ENCODE measurements at places on chromosomes 6 and 20. TPM values are rescaled to one million over a fixed set of nuclear protein-coding genes. Genes with fewer than 3 reads are reported as not detected.

Gene COL21A1
- total RNA-seq, result not detected

Gene FOXC1
- 0.17 TPM for total RNA-seq

Gene ZNF831
- 8.2 TPM for total RNA-seq

Gene LSM2
- 122 TPM for total RNA-seq

Gene IPCEF1
- total RNA-seq, result 17.6 TPM

Gene MEP1A
- total RNA-seq, result not detected

- H3K36me3 ChIP-seq, result no peaks in the 10 kb centered on the region
- H3K27ac ChIP-seq, result peak overlapping the region; percentile 13
- no peak for DNase-seq
- H3K27me3 ChIP-seq, result no peaks in the 10 kb centered on the region
- H3K4me3 ChIP-seq, result peak overlapping the region; percentile 7
- H3K4me1 ChIP-seq, result peaks cover 31% of the 10 kb centered on the region
These were observed 48.9 kb downstream of the RNASET2 start for GRCh38 chr6:166907373-166907841.

- peaks cover 53% of the 10 kb centered on the region for H3K27me3 ChIP-seq
- no peak overlapping the region for H3K27ac ChIP-seq
- peak; percentile 71 for DNase-seq
- H3K4me3 ChIP-seq, result peak overlapping the region; percentile 67
- H3K36me3 ChIP-seq, result peaks cover 1% of the 10 kb centered on the region
These were observed 1.7 kb downstream of the KCNK15 start for GRCh38 chr20:44747166-44748004.

- H3K4me3 ChIP-seq, result no peak overlapping the region
- H3K36me3 ChIP-seq, result peaks cover 1% of the 10 kb centered on the region
- no peak for DNase-seq
- H3K4me1 ChIP-seq, result no peaks in the 10 kb centered on the region
- peaks cover 3% of the 10 kb centered on the region for H3K27me3 ChIP-seq
These were observed 129.0 kb downstream of the CFAP61 start for GRCh38 chr20:20181322-20181721.

- no peak overlapping the region for H3K4me3 ChIP-seq
- peaks cover 30% of the 10 kb centered on the region for H3K4me1 ChIP-seq
- DNase-seq, result no peak
- no peak overlapping the region for H3K27ac ChIP-seq
- no peaks in the 10 kb centered on the region for H3K36me3 ChIP-seq
These were observed 212.5 kb downstream of the FOXA2 start for GRCh38 chr20:22371843-22372242.

DNA sequence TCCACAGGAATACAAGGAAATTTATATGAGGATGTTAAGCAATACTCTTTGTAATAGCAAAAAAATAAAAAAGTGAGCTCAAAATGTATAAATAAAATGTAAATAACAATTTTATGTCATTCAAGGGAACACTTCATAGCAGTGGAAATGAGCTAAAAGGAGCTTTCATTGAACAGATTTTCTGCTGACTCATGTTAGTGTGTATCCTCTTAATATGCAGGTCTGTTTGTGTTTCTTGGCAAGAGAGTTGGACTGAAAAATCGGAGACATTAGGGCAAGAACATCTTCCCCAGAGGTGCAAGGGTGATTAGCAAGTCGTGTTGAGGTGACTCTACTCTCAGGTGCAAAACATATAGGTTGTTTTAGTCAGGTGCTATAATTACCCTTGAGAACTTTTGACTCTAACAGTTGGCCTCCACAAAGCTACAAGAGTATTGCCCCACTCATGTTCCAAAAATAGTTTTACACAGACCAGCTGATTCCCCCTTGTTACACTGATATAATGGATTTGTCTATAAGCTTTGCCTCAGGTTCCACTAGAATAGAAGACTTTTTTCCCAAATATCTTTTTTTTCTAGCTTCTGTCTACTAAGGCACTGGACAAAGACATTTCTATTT, 702.9 kb downstream of the TENT5A start:
- H3K27me3 ChIP-seq, result no peaks in the 10 kb centered on the region
- H3K27ac ChIP-seq, result no peak overlapping the region
- DNase-seq, result no peak

GRCh38 chr6:30686009-30686907, at the start of gene PPP1R18:
Gene PPP1R18, minus strand, starts transcription at chr6:30686645. Its CDS starts 627 bp downstream, at chr6:30686018.
- peak; percentile 87 for DNase-seq
- H3K36me3 ChIP-seq, result peaks cover 39% of the 10 kb centered on the region
- no peaks in the 10 kb centered on the region for H3K27me3 ChIP-seq
- peak within 1 kb of the TSS; percentile 95 for H3K27ac ChIP-seq
- H3K4me3 ChIP-seq, result peak within 1 kb of the TSS; percentile 96
- H3K4me1 ChIP-seq, result peaks cover 40% of the 10 kb centered on the region

DNA sequence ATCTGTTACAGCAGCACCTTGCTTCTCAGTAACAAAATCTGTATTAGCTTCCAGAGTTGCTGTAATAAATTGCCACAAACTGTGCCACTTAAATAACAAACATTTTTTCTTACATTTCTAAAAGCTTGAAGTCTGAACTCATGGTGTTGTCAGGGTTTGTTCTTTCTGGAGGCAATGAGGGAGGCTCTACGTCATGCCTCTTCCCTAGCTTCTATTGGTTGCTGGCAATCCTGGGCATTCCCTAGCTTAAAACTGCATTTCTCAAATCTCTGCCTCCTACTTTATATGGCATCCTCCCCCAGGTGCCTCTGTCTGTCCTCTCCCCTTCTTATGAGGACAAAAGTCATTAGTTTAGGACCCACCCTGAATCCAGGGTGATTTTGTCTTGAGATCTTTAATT, 41.6 kb upstream of the TMEM244 start:
- DNase-seq, result no peak
- no peak overlapping the region for H3K4me3 ChIP-seq
- H3K4me1 ChIP-seq, result peaks cover 5% of the 10 kb centered on the region
- no peaks in the 10 kb centered on the region for H3K36me3 ChIP-seq
- no peaks in the 10 kb centered on the region for H3K27me3 ChIP-seq

GRCh38 chr6:12331951-12332749, 42.0 kb downstream of the EDN1 start:
- H3K27me3 ChIP-seq, result peaks cover 6% of the 10 kb centered on the region
- H3K4me1 ChIP-seq, result no peaks in the 10 kb centered on the region
- no peak overlapping the region for H3K27ac ChIP-seq

GRCh38 chr20:63381781-63382431, 20.8 kb upstream of the CHRNA4 start:
- no peak overlapping the region for H3K4me3 ChIP-seq
- H3K36me3 ChIP-seq, result peaks cover 10% of the 10 kb centered on the region
- H3K27me3 ChIP-seq, result peaks cover 6% of the 10 kb centered on the region
- no peak overlapping the region for H3K27ac ChIP-seq
- no peaks in the 10 kb centered on the region for H3K4me1 ChIP-seq
- DNase-seq, result peak; percentile 33

- no peaks in the 10 kb centered on the region for H3K27me3 ChIP-seq
- peaks cover 3% of the 10 kb centered on the region for H3K36me3 ChIP-seq
- H3K27ac ChIP-seq, result no peak overlapping the region
- no peaks in the 10 kb centered on the region for H3K4me1 ChIP-seq
- H3K4me3 ChIP-seq, result no peak overlapping the region
These were observed 46.9 kb downstream of the JAG1 start for GRCh38 chr20:10626896-10627295.

DNA sequence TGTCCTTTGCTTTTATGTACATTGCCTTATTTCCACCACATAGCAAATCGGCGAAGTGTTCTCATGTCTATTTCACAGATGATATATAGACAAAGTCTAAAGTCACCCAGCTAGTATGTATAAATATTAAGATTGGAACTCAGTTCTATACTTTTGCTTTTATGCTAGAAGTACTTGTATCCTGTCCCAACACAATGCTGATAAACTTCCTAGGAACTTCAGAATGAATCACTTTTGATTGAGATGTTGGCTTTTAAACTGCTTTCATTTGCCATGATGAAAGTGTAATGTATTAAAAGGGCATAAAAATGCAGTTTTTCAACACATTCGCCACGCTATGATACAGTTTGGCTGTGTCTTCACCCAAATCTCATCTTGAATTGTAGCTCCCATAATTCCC, 50.8 kb downstream of the GCLC start:
- no peak overlapping the region for H3K27ac ChIP-seq
- peaks cover 11% of the 10 kb centered on the region for H3K27me3 ChIP-seq
- DNase-seq, result no peak

GRCh38 chr20:10578607-10579006, 95.2 kb downstream of the JAG1 start:
- H3K4me3 ChIP-seq, result no peak overlapping the region
- no peaks in the 10 kb centered on the region for H3K27me3 ChIP-seq
- DNase-seq, result no peak
- no peaks in the 10 kb centered on the region for H3K36me3 ChIP-seq
- H3K4me1 ChIP-seq, result peaks cover 13% of the 10 kb centered on the region
- H3K27ac ChIP-seq, result no peak overlapping the region

DNA sequence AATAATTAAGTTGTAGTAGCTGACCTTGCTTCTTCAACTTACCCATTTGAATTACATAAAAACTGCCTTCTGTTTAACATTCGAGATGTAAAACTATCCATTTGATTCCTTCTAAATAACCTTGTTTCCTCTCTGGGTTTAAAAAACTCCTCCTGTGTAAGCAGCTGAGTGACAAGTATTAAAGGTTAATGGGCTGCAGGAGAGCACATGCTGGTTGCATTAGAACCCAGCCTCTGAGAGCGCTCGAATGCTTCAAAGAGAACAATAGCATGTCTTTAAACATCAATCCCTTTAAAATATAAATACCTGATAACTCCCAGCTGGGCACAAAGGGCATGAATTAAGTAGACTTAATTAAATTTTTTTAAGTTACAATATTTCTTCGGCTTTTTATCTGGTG, 215.8 kb downstream of the EYA4 start:
- no peak for DNase-seq
- no peaks in the 10 kb centered on the region for H3K27me3 ChIP-seq
- no peaks in the 10 kb centered on the region for H3K36me3 ChIP-seq

GRCh38 chr6:139600919-139601475, 226.5 kb upstream of the CITED2 start:
- H3K4me3 ChIP-seq, result peak overlapping the region; percentile 8
- peak; percentile 50 for DNase-seq
- no peaks in the 10 kb centered on the region for H3K27me3 ChIP-seq
- no peaks in the 10 kb centered on the region for H3K36me3 ChIP-seq
- H3K4me1 ChIP-seq, result peaks cover 14% of the 10 kb centered on the region
- H3K27ac ChIP-seq, result peak overlapping the region; percentile 59

GRCh38 chr6:168410035-168410434, 30.9 kb upstream of the SMOC2 start:
- no peak overlapping the region for H3K4me3 ChIP-seq
- DNase-seq, result no peak
- H3K4me1 ChIP-seq, result no peaks in the 10 kb centered on the region
- peaks cover 6% of the 10 kb centered on the region for H3K27me3 ChIP-seq

- H3K36me3 ChIP-seq, result no peaks in the 10 kb centered on the region
- H3K27me3 ChIP-seq, result no peaks in the 10 kb centered on the region
- no peak overlapping the region for H3K4me3 ChIP-seq
- H3K4me1 ChIP-seq, result peaks cover 7% of the 10 kb centered on the region
These were observed 13.0 kb upstream of the ITCH start for GRCh38 chr20:34350095-34350494.

All from activated T-cell treated with anti-CD3 and anti-CD28 coated beads, Interleukin-2, amount 50 U/mL, for 72 hours (primary cell).